Tracheal epithelial cell (primary cell): ENCODE measurements at places on chromosomes 3 and 15. TPM values are rescaled to one million over a fixed set of nuclear protein-coding genes. Genes with fewer than 3 reads are reported as not detected.

Gene WDR93
- total RNA-seq: not detected in 2 replicates

Gene CYP11A1
- 0.21 TPM in 1 of 2 replicates, not detected in the other for total RNA-seq

Gene SH2D7
- total RNA-seq: not detected in 2 replicates

Gene GP5
- not detected in 2 replicates for total RNA-seq

Gene CASR
- under 0.01 TPM in 1 of 2 replicates, not detected in the other for total RNA-seq

Gene LRRIQ4
- total RNA-seq: not detected in 2 replicates

Gene CNTN4
- 0.21 TPM in 1 of 2 replicates, not detected in the other for total RNA-seq

Gene GOLGA8M
- not detected in 2 replicates for total RNA-seq

Gene RNU5B-1
- total RNA-seq: not detected in 2 replicates

Gene DUOXA1
- total RNA-seq: 30.3 and 32.3 TPM in 2 replicates

Gene CDC25A
- total RNA-seq: 3.8 and 4.3 TPM in 2 replicates

Gene HGD
- total RNA-seq: 3.4 TPM in 1 of 2 replicates, not detected in the other

Gene LTK
- total RNA-seq: not detected in 2 replicates

Gene ZNF662
- 0.96 and 1.1 TPM in 2 replicates for total RNA-seq

Gene IGDCC3
- not detected in 2 replicates for total RNA-seq

Gene RHCG
- 196 and 310 TPM in 2 replicates for total RNA-seq

Gene ADGRG7
- 38.3 TPM in 1 of 2 replicates, not detected in the other for total RNA-seq

Gene SERINC4
- not detected in 2 replicates for total RNA-seq

Gene ZNF80
- total RNA-seq: not detected in 2 replicates

Gene GATM
- total RNA-seq: 2.6 and 4.1 TPM in 2 replicates

Gene MOBP
- total RNA-seq: not detected in 2 replicates

Gene IGF1R
- total RNA-seq: 29.2 and 56.9 TPM in 2 replicates

Gene CRABP1
- total RNA-seq: not detected in 2 replicates

Gene TRMT10C
- 28.9 and 40.3 TPM in 2 replicates for total RNA-seq

Gene CATSPER2
- total RNA-seq: 0.85 and 3.6 TPM in 2 replicates

Gene STARD9
- total RNA-seq: 0.43 and 2.4 TPM in 2 replicates

Gene UBA7
- total RNA-seq: 1.1 and 16.6 TPM in 2 replicates

Gene NT5DC2
- 26.2 and 30.8 TPM in 2 replicates for total RNA-seq

Gene SLC7A14
- total RNA-seq: under 0.01 TPM in 2 replicates

Gene C3orf20
- total RNA-seq: not detected in 2 replicates

Gene FES
- total RNA-seq: 3.2 and 7.0 TPM in 2 replicates

Gene APH1B
- total RNA-seq: 4.6 and 4.7 TPM in 2 replicates

Gene SPTBN5
- 0.43 and 0.48 TPM in 2 replicates for total RNA-seq

Gene SLC12A1
- total RNA-seq: under 0.01 TPM in 1 of 2 replicates, not detected in the other

Gene KLHL40
- not detected in 2 replicates for total RNA-seq

Gene DNAH1
- total RNA-seq: 0.85 and 0.96 TPM in 2 replicates

Gene ADCY5
- total RNA-seq: under 0.01 TPM in 1 of 2 replicates, not detected in the other

Gene WNT7A
- total RNA-seq: 8.1 and 28.0 TPM in 2 replicates

Gene CCK
- total RNA-seq: 0.21 and 0.96 TPM in 2 replicates

Gene TUSC7
- not detected in 2 replicates for total RNA-seq

Gene SCAANT1
- total RNA-seq: not detected in 2 replicates

Gene SAMD7
- total RNA-seq: not detected in 2 replicates
